ENCODE measurements at places on chromosomes 6 and 20.

- no peak for DNase-seq
These were observed 10.5 kb upstream of the C20orf144 start for GRCh38 chr20:33651562-33652048.

DNA sequence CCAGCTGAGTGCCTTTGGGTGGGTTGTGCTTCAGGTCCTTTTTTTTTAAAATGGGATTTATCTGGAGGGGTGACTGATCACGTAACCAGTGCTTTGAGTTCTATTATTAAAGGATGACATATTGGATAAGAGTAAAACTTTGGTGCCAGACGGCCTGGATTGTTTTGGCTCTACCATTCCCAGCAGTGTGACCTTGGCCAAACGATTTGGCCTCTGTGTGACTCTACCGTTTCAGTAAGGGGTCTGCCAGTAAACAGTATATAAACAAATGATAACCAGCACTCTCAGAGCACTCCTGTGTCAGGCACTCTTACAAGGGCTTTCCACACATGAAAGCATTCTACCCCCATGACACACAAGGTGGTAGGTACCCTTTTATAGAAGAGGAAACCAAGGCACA lies 8.7 kb downstream of the SCRT2 start:
- DNase-seq = no peak

DNA sequence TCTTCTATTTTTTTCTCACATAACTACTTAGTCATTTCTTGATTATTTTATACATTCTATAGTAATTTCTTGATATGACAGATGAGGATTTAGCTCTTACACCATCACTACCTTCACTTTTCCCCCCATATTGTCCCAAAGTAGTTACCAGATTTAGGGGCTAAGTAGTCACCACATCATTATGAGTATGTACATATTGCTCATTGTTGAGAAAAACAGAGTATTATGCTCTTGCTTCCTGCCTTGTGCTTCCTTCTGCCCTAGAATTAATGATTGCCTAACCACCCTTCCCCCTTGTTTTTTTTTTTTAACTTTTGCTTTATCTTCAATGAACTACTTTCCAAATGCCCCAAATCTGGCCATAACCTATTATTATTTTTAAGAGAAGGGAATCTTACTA lies 6.8 kb upstream of the HLA-B start:
- no peak for DNase-seq

- DNase-seq = no peak
These were observed 73.3 kb upstream of the E2F3 start for GRCh38 chr6:20328266-20328923.
